ENCODE measurements at places on chromosomes 3 and 15.

DNA sequence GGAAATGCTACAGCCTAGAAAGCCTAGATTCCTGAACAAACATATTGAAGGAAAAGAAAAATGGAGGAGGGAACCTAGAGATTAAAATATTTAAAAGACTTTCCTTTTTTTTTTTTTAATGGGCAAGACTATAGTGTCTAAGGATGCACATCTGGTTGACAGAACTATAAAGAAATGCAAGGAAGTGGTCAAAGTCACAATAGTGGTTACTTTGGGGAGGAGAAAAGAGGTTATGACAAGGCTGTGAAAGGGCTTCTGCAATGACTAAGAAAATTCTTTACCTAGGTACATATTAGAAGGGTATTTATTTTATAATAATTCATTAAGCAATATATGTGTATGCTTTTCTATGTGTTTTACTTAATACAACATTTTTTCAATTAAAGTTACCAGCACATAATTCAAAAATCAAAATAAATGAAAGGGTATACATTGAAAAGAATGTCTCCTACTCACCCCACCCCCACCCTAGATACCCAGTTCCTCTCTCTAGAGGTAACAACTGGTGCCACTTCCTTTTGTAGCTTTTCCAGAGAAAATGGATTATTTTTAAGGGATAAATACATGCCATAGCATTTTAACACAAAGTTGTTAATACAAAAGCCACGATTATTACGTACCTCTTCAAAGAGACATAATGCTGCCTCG lies 70.1 kb downstream of the HERC1 start:
- peak; percentile 4 for DNase-seq

GRCh38 chr3:22685597-22685996 lies 517.5 kb upstream of the UBE2E2 start:
- DNase-seq, result peak; percentile 1

DNA sequence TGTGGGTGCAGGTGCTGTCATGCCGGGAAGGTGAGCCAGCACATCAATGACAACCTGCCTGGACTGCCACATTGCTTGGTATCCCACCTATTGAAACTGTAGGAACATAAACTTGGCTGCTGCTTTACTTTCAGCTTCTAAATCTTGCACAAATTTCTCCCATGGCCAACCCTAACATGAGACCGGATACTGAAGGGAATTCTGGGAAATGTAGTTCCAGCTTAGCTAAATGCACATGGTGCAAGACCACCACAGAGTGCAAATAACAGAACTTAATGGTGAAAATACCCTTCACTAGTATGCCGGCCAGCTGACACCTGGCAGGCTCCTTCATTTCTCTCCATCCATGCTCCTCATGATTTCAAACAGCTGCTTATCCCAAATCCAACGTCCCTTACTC lies 247.4 kb downstream of the ARRDC4 start:
- no peak for DNase-seq

GRCh38 chr15:40136470-40137302 lies 24.2 kb upstream of the BUB1B start:
- DNase-seq, result no peak

DNA sequence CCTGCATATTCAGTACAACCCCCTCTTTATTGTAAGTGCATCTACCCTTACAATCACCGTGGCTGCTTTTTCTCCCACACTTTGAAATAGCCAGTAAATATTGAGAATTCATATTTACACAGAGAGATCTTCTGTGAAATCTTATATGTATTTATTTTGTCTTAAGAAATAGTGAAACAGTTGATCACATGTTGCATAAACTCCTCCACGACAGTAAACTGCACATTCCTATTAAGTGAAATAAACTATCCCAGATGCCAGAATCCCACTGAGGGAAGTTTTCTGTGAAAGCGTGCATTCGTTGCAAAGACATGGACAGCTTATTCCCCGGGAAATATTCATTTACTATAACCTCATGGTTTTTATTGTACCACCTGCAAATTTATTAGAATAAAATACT lies 796.0 kb downstream of the ROBO2 start:
- no peak for DNase-seq

DNA sequence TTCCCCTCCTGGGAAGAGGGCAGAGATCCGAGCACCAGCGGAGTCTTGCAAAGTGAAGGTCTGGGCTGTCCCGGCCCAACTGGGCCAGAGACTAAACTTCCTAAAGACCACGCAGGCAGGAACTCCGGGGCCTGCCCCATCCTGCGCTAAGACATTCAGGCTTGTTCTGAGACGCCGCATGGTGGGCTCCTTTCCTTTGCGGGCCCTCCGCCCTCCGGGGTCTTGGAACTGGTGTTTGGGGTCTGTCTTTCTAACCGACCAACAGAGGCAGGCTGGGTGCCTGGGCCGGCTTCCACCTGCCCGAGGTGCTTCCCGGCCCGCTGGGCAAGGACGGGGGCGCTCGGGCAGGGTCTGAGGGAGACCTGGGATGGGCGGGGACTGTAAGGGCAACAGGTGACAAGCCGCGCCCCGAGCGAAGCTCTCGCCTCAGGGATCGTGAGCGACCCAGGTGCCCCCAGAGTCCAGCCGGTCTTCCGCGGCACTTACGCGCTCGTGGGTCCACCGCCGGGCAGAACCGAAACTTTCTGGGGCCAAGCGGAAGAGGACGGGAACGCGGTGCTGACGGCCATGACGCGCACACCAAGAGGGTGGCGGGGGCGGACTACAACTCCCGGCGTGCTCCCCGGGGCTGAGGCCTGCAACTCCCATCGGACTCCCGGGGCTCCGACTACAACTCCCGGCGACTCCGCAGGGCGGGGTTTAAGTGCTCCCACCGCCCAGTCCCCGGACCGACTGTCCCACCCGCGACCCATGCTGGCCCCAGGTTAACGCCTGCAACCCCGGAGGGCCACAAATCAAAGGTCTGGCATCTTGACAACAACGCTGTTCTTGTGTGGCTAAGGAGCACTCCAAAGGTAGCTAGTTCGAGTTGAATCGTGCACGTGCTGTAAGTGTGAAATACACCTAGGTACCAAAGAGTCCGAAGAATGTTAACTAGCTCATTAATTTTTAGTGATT lies at the start of gene FYCO1:
FYCO1 (minus strand) TSS at position 589 of the 957 bp plus-strand sequence. CDS start 10,914 bp downstream, outside the sequence.
- DNase-seq, result no peak

DNA sequence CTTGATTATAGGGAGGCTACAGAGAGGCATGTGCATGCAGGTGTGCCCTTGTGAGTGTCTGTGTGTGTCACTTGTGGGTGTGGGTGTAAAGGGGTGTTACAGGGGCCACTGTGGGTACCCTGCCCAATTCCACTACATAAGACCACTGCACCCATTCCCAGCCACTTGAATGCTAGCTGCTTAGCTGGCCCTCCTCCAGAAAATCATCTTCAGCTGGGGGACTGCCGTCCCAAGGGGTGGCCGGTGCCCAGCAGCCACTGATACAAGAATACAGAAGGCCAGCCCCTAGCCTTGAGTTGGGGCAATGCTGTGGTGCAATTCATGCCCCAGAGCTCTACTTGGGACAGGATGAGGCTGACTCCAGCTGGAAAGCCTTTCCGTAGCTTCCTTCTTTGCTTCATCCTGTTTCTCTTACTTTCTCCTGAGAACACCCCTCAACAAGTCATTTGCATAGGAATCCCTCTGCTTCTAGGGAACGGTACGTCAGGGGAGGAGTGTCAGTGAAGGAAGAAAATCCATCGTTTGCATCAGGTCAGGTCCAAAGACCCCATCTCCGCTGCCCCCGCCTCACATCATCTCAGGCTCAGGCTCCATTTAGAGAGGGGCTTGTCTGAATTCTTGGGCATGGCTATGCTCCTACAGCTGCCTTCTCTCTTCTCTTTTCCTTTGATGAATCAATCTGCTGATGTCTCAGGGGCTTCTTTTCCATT lies 72.0 kb downstream of the SCN5A start:
- no peak for DNase-seq

GRCh38 chr3:81105789-81106488 lies 655.5 kb downstream of the GBE1 start:
- peak; percentile 22 for DNase-seq

DNA sequence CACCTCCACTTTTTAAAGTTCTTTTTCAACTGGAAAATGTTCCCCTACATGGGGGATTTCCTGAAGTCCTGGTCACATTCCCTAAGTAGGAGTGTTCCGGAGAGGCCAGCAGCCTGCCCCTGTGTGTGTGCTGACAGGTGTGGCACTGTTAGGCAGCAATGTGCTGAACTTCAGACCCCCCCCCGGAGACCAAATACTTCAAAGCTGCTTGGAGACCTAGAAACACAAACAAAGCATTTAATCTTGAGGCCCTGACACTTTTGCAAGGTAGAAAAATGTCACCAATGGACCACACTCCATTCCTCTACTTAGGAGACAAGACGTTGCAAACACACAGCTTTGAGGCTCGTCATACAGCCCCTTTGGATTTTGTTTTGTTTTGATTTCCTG lies 259.6 kb upstream of the CTNNB1 start:
- DNase-seq, result no peak

DNA sequence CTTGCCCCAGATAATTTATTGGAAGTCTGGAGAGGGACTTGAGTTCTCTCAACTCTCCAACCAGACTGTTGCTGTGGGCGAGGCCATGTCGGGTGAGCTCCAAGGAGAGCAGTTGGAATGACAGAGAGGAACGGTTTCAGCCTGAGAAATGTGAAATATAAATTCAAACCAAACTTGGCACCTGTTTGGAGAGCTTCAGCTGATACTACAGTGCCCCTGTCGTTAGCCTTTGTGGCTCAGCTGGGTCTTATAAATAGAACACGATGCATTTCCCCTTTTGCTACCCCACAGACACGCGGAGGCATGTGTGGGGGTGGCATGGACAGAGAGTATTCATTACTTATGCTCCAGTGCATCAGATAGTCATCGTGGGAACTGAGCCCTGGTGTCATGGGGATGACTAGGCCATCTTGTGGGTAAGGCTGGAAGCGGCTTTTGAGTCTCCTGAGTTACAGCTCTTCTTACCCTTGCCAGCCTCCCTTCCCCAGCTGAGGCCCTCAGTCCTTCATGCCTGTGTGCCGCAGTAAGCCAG lies 15.6 kb downstream of the SMAD3 start:
- DNase-seq, result no peak

DNA sequence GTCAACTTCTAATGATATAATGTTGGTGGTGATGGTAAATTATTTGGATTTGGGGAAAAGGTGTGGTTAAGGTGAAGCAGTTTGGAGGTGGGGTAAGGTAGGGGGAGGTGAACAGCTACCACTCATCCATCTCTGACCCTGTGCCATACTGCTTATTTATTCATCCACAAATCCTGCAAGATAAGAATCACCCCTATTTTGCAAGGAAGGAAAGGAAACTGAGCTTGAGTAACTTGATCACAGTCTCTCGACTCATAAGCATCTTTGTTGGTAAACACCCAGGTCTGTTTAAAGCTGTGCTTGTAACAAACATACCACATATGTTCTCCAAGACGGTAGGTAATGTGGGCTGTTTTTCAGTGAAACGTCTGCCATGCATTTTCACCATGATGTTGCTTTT lies 67.3 kb downstream of the PTPRG start:
- no peak for DNase-seq

DNA sequence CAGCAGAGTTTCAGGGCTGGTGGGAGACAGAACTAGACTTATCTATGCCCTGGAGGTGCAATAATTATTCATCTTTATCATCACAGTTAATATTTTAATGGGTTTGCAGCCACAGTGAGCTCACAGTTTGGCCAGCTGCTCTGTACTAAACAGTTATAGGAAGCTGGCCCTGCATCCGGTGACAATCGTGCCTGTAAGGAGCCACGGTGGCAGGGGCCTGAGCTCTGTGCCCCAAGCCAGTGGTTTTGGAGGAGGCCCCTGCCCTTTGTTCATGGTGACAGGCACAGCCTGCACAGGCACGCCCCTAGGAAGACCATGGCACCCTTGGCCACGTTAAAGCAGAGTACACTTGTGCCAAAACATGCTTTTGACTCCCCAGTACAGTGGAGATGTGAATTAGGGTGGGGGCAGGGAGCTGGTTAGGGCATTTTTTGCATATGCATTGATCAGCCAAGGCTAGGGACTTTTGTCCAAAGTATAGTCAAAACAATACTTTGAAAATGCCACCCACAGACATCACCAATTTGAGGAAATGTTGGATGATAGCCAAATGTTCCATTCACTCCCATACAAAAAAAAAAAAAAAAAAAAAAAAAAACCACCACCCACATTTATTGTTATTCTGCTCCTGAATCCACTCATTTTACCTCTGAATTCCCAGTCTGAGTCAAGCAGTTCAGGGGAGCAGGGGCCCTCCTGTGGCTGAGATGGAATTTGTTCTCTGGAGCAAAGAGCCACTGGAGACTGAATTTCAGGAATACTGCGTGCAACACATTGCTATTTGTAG lies 3.4 kb upstream of the RFTN1 start:
- no peak for DNase-seq

GRCh38 chr3:38039101-38039898 lies at the start of gene DLEC1:
Gene DLEC1, plus strand, starts transcription at chr3:38039208. Its CDS starts 18 bp downstream, at chr3:38039226.
- DNase-seq, result no peak

- DNase-seq, result no peak
These were observed 10.2 kb upstream of the FSIP1 start for GRCh38 chr15:39792844-39793335.

DNA sequence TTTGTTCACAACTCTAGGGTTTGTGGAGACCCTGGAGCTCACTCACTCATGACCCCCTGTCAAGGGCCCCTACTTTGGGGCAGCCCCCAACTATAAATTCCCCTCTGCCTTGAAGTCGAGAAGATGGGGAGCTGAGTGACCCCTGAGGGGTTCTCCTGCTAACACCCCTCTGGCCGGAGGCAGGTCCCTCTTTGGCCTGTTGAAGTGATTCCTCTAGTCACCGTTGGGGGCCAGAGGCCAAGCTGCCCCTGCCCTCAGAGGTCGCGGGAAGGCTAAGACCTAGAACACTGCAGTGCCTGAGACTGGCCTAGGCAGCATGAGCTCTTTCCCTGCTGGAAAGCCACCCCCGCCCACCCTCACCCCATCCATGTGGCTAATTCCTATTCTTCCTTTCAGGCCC lies 15.4 kb upstream of the SKOR1 start:
- DNase-seq, result no peak

- no peak for DNase-seq
These were observed 53.9 kb downstream of the TMOD3 start for GRCh38 chr15:51883271-51883837.

- DNase-seq, result no peak
These were observed 140.7 kb upstream of the NSMCE3 start for GRCh38 chr15:29410338-29410737.

GRCh38 chr3:190492966-190493365 lies 20.9 kb upstream of the IL1RAP start:
- no peak for DNase-seq

DNA sequence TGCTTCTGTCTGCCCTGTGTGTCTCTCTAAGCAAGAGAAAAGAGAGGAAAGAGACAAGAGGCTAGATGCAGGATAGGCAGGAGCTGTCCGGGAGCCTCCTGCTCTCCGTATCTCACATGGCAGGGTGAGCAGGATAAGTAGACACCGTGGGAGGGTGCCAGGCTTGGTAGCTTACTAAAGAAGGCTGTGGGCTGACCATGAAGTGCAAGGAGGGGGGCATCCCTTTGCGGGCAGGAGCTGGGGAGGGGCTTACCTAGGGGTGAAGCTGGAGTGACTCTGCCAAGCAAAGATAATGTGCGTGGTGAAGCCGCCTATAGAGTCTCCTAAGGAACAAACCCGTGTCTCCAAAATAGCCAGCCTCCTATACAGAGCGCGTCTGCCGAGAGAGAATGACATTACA lies 33.7 kb upstream of the TMC3 start:
- DNase-seq, result no peak

Data from non-pigmented ciliary epithelial cell (primary cell).